AG10803 (cell line): ENCODE measurements at places on chromosomes 2 and 18.
A peak's percentile ranks its signal among the peaks of the same experiment; 100 is the strongest.

DNA sequence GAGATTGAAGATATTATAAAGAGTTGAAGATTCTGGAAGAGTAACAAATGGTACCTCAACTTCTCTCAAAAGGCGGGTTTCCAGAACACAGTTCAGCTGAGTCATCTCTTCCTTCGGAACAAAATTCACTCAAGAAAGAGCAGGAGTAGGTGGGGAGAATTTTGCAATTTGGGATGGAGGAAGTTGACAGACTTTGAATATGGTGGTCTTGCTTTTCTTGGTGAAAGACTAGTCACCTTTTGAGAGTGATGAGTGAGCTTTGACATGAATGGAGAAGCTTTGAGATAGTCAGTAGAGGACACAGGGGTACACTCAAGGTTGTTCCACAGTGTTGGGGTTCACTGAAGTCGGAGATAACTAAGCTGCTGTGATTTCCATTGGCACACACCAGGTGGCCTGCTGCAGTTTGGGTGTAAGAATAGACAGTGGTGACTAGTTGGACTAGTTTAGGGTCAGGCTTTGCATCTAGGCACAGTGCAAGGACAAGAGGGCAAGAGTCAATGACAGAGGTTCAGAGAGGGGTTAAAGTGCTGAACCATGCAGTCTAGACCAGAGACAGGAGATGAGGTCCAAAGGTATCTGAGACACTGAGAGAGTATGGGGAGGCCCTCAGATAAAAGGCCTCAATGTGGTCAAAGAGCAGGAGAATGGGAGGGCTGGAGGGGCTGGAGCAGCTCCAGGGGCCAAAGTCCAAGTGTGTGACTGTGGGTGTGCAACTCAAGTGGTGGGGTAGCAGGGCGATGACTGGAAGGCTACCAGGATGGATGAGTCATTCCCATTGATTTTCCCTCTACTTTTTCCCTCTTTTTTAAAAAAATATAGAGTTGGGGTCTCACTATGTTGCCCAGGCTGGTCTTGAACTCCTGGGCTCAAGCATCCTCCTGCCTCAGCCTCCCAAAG lies 7.7 kb downstream of the CCL20 start:
- no peak for DNase-seq

DNA sequence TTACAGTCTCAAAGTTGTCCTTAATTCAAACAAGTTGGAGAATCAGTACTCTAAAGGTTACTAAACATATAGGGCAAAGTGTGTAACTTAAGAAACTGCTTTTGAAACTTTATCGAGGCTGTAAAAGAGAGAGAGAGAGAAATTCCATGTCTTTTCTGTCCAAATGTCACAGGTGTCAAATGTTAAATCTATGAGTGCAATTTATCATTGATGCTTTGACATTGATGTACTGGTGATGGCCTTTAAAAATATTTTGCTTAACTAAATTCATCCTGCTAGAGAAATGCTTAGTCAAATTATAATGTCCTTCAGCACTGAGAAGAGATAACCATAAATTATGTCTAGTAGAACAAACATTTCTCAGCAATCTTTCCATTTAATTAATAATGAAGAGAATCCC lies 1602.1 kb upstream of the TMEFF2 start:
- DNase-seq, result no peak

DNA sequence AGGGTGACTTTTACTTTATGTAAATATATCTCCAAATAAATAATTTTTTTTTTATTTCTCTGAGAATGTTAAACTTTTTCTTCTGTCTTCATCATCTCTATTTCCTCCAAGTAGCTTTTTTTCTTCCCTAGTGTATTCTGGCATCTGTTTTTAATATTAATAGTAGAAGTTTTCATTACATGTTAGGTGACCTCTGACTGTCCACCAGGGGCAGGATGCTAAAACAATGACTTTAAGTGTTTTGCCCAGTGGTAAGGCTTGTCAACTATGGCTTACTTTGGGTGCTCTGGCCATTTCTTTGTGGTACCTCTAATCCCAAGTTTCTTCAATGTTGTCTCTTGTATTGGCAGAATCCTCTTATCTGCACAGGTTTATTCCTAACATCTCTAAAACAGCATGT lies 127.1 kb downstream of the SRBD1 start:
- peak; percentile 47 for DNase-seq

GRCh38 chr18:598124-598589 lies 1.4 kb downstream of the CLUL1 start:
- DNase-seq, result peak; percentile 30
